Fibroblast of villous mesenchyme (primary cell): ENCODE measurements at places on chromosomes 4 and X. TPM values are rescaled to one million over a fixed set of nuclear protein-coding genes. Genes with fewer than 3 reads are reported as not detected.
A peak's percentile ranks its signal among the peaks of the same experiment; 100 is the strongest.

GRCh38 chrX:129701624-129702069 lies 37.1 kb upstream of the XPNPEP2 start:
- DNase-seq: no peak

GRCh38 chrX:15849555-15849954 lies 5.1 kb downstream of the AP1S2 start:
- no peak for DNase-seq

DNA sequence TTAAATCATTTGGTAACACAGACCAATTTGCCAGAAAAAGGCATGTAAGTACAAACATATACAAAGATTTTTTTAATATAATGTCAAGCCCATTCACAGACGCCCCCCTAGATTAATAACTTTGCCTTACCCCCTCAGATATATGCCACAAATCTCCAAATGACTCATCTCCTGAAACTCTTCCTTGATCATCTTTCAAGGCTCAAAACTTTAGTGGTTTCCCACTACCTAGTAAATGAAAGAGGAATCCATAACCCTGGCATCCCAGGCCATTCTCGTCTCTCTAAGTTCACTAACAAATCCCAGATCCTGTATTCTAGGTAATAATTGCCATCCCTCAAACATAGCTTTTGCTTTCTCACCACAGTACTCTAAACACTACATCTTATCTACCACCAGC lies 61.9 kb downstream of the PRSS12 start:
- DNase-seq: no peak

- DNase-seq: no peak
Measured at GRCh38 chr4:66555301-66555700, 885.0 kb upstream of the EPHA5 start.

The SUPT20HL1 gene
- not detected in 2 replicates for total RNA-seq

DNA sequence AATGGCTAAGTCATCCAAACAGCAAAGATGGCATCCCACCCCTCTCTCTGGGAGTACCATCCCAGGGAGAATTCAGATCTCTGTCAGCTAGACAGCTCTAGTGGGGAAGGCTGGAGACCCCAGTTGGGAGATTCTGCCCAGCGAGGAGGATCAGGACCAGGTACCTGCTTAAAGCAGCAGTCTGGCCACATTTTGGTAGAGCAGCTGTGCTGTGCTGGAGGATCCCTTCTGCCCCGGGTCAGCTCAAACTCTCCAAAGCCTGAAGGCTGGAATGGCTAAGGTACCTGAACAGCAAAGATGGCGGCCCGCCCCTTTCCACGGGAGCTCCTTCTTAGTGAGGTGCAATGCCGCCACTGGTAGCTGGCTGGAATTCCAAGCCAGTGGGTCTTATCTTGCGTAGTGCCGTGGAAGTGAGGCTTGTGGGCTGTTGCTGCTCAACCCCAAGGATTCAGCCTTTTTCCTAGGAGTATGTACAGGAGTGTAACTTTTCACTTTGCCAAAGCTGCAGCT lies 40.1 kb downstream of the SATL1 start:
- DNase-seq: no peak

GRCh38 chr4:41888687-41889074 lies 46.5 kb upstream of the TMEM33 start:
- DNase-seq: no peak

DNA sequence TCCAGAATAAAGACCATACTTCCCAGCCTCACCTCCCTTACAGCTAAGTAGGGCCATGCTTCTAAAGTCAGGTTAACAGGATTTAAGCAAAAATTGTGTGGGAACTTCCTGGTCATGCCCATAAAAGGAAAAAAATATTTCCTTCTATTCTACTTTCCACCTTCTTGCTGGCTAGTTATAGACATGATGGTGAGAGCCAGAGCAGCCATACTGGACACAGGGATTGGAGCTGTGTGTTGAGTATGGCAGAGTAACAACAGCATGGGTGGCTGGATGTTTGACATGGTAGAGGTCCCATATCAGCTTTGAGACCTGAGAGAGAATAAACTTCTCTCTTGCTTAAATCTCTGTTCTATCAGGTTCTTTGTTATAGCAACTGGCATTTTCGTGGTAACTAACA lies 15.1 kb upstream of the CBR4 start:
- DNase-seq: no peak

DNA sequence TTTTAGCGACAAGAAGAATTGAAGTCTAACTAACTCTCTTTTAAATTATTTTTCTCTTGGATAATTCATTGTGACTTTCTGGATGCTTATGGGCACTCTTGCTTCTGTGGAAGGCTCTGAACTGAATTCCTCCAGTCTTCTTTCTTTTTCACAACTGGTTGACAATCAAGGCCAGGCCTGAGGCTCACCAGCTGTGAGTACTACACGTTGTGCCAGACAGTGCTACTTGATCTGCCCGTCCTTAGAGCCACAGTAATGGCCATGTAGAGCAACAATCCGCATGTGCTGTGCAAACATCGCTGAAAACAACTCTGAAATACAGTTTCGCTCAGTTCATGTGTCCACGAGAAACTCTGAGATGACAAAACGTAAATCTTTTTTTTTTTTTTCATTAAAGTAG lies 1336.3 kb upstream of the AGA start:
- no peak for DNase-seq

The SPANXA2 gene
- not detected in 2 replicates for total RNA-seq

DNA sequence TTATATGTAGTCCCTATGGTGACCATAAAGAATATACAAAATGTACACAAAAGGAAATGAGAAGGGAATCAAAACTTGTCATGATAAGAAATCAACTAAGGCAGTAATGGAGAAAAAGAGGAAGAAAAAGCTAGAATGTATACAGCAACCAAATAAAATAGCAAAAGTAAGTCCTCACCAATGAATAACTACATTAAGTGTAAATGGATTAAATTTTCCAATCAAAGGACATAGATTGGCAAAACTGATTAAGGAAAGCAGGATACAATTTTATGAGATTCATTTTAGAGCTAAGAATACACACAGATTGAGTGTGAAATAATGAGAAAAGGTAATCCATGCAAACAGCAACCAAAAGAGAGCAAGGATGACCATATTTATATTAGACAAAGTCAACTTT lies 157.4 kb downstream of the TET2 start:
- no peak for DNase-seq

The SASH3 gene
- total RNA-seq: not detected in 2 replicates

GRCh38 chrX:100745205-100745604 lies 13.3 kb upstream of the SYTL4 start:
- DNase-seq: no peak

- peak; percentile 28 for DNase-seq
Measured at GRCh38 chr4:53507671-53508286, 83.5 kb downstream of the LNX1 start.

DNA sequence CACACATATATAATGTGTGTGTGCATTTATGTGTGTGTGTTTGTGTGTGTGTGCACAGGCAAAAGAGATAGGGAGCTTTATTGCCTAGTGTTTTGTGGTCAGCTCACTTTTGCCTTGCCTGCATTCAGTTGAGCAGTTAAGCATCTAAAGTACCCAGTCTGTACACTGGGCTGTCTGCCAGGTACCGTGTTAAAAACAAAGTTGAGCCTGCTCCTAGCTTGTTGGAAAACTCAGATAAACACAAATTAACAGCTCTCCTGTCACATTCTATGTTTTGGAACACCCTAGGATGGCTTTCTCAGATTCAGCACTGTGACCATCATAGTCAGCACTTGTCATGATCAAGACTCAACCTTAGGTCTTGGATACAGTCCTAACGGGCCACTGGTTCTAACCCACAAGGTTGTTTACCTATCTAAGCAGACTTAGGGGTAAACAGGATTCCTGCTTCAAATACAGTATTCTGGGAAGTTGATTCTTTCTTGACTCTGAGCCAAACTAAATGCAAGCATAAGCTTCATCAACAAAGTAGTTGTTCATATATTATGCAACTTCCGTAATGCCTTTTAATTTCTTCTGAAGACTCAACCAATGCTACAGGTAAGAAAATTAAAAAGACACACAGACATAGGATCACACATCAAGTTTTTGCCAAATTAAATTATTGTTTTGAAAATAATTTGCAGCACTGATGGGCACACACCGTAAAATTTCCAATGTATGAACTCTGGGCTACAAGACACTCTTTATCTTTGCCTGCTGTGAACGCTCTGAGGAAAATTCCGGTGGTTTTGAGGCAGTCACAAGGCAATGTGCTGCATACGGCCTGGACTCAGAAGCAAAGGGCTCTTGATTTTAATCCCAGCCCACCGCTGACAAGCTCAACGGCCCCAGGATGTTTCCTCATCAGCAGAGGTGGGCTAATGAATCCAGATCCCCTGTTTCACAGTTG lies 11.3 kb upstream of the CD99 start:
- DNase-seq: peak; percentile 91

GRCh38 chr4:188639479-188640100 lies 500.3 kb downstream of the TRIML1 start:
- no peak for DNase-seq

- no peak for DNase-seq
Measured at GRCh38 chrX:85517994-85518718, 138.7 kb upstream of the POF1B start.
